ENCODE measurements at places on chromosomes 2 and 18. TPM values are rescaled to one million over a fixed set of nuclear protein-coding genes. Genes with fewer than 3 reads are reported as not detected.
A peak's percentile ranks its signal among the peaks of the same experiment; 100 is the strongest.

DNA sequence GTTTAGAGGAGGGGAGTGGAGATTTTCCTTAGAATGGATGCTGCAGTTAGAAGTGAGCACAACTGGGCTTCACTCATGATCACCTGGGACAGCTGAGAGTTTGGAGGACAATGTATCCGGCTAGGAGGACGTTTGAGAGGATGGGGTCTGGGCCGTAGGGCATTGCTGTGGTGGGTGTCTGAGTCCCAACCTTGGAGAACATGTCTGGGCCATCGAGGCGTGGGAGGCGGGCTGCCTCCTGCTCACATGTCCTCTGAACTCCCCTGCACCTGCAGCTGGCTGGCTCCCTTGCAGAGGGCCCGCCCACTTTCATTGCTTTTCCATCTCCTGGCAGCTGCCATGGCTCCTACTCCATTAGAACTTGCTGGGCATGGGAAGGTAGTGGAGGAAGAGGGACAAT, 203.0 kb upstream of the PXDN start:
- DNase-seq, result no peak

DNA sequence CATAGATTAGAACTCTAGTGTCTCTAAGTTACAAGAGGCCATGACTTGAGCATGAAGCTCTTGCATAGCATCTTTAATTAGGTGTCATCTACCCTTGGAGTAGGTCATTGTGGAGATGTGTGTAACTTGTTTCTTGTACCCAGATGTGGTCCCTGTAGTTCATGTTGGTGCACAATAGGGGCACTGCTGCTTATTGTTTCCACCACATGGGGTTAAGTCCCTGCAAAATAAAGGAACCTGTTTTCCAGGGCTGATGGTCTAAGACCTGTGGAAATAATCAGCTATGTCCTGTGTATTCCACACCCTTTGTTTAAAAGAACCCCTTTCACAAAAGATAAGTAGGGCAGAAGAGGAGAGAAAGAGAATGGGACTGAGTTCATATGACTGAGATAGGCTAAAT, 28.6 kb downstream of the ASXL3 start:
- DNase-seq, result no peak

DNA sequence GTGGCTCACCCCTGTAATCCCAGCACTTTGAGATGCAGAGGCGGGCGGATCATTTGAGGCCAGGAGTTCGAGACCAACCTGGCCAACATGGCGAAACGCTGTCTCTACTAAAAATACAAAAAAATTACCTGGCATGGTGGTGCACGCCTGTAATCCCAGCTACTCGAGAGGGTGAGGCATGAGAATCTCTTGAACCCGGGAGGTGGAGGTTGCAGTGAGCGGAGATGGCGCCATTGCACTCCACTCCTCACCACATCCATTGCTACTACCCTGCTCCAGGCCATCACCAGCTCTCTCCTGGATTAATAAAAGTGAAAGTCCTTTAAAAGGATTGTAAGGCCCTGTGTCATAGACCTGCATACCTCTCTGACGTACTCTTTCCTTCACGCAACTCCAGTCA, 1.2 kb downstream of the RMP24 start:
- no peak for DNase-seq

- DNase-seq, result no peak
Observed at GRCh38 chr18:48836806-48837615, 113.8 kb downstream of the SMAD7 start.

- DNase-seq, result no peak
Observed at GRCh38 chr18:60162388-60162787, 210.2 kb downstream of the MC4R start.

DNA sequence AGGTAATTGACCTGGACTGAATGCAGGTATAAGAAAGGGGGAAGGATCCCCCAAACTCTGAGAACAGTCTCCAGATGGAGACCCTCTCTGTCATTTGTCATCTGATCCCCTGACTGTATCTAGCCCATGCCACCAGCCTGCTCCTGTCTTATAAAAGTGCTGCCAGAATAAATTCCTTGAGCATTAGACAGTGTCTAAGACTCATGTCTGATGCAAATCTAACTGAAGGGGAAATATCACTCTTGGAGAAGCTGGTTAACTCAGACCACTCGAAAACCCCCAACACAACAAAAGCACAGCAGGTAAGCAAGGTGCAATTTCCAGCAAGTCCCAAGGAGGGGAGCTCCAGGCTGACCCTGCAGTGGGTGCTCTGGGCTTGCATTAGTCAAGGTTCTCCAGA, 40.9 kb upstream of the KDM3A start:
- no peak for DNase-seq

- DNase-seq, result peak; percentile 95
Observed at GRCh38 chr2:195559431-195559914, 97.6 kb upstream of the SLC39A10 start.

GRCh38 chr2:7601990-7602389, 684.8 kb downstream of the RNF144A start:
- no peak for DNase-seq

GRCh38 chr2:238581126-238581525, 154.4 kb downstream of the ASB1 start:
- DNase-seq, result no peak

GRCh38 chr2:60297296-60298005, 256.0 kb downstream of the BCL11A start:
- no peak for DNase-seq

GRCh38 chr2:220296174-220296573, 668.7 kb downstream of the SLC4A3 start:
- no peak for DNase-seq

DNA sequence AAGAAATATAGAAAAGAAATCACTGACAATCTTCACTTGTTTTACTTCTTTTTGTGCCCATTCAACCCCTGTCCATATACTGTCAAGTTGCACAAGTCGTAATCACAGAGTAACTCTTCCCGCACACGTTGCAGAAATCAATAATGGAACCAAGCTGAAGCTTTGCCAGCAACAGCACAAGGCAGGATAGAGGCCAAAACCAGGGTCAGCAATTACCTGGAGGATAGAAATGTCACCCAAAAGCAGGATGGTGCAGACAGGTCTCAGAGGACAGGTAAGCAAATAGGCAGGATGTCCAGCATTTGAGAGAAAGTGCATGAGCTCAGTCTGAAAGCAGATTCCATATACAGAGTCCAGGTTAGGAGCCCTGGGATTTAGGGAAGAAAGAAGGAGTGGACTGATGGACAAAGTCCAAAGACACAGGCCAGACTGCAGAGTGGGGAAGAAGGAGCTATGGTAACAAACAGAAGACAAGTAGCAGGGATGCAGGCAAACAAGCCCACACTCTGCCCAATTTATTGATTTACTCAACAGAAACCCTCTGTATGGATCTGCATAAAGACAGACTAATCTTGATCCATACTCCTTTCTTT, 52.7 kb downstream of the PID1 start:
- DNase-seq, result no peak

- DNase-seq, result no peak
Observed at GRCh38 chr2:10212827-10213226, 89.9 kb upstream of the HPCAL1 start.

GRCh38 chr18:8610459-8610851, 1.2 kb downstream of the RAB12 start:
- DNase-seq, result peak; percentile 42

- no peak for DNase-seq
Observed at GRCh38 chr2:11899264-11899818, 152.9 kb downstream of the LPIN1 start.

DNA sequence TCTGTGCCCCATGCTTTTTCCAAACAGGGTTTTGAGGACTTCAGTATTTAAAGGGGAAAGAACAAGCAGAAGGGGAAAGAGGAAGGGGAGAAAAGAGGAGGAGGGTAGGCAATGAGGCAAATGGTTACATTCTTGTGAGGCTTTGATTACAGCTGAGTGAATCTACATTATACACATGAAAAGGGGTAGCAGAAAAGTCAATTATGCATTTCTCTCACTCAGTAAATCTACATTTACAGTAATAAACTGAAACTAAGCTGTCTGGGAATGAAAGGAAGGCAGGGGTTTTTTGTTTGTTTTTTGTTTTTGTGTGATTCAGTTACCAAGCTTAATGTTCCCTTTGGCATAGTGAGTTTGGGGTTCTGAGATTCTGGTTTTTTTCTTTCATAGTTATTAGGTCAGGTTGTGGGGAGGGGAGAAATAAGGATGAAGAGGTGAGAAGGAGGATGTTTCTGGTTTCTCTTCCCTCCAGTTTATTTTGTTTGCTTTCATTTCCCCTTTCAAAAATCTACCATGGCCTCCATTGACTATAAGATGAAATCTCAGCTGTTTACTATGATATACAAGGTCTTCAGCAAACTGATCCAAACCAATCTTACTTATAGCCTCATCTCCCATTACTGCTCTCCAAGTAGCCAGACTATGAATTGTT, 18.7 kb downstream of the C18orf63 start:
- DNase-seq, result no peak

DNA sequence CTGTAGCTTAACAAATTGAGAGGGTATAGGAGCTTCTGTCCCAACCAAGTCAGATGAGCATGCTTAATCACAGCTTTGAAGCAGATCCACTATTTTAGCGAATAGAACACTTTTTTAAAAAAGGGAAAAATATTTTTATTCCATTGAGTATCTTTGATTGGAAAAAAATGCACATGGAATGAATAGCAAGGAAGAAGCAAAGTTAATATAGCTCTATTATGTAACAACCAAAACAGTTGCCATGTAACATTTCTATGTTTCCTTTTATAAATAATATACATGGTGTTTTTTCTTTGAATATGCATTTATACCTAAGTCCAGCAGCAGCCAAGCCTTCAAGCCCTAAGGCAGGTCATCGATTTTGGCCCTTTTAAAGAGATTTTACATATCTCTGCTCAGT, 21.4 kb upstream of the SPTBN1 start:
- DNase-seq, result no peak

- DNase-seq, result no peak
Observed at GRCh38 chr2:46924608-46925007, 9.0 kb upstream of the MCFD2 start.

DNA sequence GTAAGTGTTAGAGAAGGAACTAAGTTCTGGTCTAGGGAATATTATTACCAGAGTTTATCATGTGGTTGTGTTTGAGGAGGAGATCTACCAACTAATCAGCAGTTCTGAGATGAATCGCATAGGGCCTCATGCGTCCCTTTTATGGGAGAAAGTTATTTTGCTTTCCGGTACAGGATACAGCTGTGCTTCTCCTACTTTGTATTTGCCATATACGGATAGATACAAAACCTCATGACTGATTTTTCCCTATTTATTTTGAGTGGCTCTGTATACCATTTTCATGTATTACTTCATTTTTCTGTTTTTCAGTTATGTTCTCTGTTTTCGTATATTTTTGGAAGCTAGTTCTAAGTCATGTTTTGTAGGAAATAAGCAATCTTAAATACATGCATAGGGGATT, 66.8 kb downstream of the ACSL3 start:
- DNase-seq, result no peak

DNA sequence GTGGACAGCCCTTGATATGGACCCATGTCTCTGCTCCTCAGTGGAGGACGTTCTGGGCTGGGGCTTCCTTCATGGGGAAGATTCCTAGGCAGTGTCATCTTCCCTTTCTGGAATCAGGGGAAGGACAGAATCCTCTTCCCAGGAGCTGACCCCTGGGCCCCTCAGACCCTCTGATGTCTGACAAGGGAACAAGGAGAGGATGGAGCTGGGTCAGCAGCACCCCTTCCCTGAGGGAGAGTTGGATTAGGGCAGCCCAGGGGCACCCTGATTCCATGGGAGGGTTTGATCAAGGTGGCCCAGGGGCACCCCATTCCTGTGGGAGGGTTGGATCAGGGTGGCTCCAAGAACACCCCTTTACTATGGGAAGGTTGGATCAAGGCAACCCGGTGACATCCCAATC, 86.5 kb downstream of the ACKR3 start:
- DNase-seq, result no peak

GRCh38 chr2:161332371-161332967, 24.2 kb downstream of the PSMD14 start:
- no peak for DNase-seq

- DNase-seq, result no peak
Observed at GRCh38 chr18:58867281-58867961, 2.7 kb downstream of the ZNF532 start.

DNA sequence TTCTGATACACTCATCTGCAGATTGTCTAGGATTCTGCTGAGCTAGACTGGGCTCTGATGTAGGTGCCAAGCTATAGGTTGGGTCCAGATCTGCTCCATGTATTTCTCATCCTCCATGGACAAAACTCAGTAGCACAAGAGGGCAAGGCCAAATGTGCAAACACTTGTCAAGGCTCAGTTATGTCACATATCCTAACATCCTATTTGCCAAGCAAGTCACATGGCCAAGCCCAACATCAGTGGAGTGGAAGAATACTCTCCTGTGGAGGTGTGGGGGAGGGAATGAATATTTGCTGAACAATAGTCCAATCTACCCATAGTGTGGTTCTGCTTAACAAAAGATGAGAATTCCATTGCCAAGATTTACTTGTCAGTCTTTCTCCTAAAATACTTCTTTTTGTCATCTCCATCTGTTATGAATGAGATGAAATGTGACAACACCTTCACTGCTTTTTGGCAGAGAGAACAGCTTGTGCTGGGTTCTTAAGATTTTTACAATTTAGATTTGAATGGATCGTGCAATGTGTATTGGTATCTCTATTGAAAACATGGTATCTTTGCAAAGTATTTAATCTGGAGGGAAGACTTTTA, 89.9 kb downstream of the OXER1 start:
- no peak for DNase-seq

- DNase-seq, result no peak
Observed at GRCh38 chr2:17299891-17300540, 218.2 kb downstream of the RAD51AP2 start.

DNA sequence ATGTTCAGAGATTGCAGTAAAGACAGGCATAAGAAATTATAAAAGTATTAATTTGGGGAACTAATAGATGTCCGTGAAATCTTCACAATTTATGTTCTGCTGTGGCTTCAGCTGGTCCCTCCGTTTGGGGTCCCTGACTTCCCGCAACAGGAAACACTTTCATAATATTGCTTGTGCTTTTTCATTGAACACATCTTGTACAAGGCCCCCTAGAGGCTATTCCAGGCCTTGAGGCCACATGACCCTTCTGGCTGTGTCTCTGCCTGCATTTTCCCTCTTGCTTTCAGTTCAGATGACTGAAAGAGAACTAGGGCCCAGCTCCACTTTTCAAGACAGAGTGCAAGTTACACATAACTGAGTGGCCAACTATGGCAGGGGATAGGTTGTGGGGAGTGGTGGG, 164.1 kb downstream of the TMEM247 start:
- peak; percentile 13 for DNase-seq

GRCh38 chr2:20615466-20616241, 35.2 kb downstream of the HS1BP3 start:
- no peak for DNase-seq

- no peak for DNase-seq
Observed at GRCh38 chr2:136306836-136307235, 188.9 kb upstream of the CXCR4 start.

- DNase-seq, result no peak
Observed at GRCh38 chr2:186554850-186555671, 34.8 kb upstream of the ITGAV start.

LIMS4 gene
- 1.1 TPM for total RNA-seq

PPP1R1C gene
- total RNA-seq, result not detected

APCDD1 gene
- total RNA-seq, result not detected

ELOA2 gene
- total RNA-seq, result not detected

SULT6B1 gene
- total RNA-seq, result not detected

CD8B2 gene
- 0.10 TPM for total RNA-seq

PDE11A gene
- not detected for total RNA-seq

IGFBP2 gene
- 2.7 TPM for total RNA-seq

POU3F3 gene
- total RNA-seq, result not detected

SERPINB5 gene
- total RNA-seq, result not detected

TXNDC2 gene
- total RNA-seq, result not detected

NAPG gene
- total RNA-seq, result 20.2 TPM

LRATD1 gene
- not detected for total RNA-seq

C2orf15 gene
- 1.4 TPM for total RNA-seq

SPP2 gene
- total RNA-seq, result not detected

SGPP2 gene
- 7.1 TPM for total RNA-seq

GAD1 gene
- total RNA-seq, result 0.86 TPM

NEB gene
- total RNA-seq, result 0.22 TPM

Data from activated naive CD4-positive, alpha-beta T cell treated with anti-CD3 and anti-CD28 coated beads for 36 hours (primary cell).